ENCODE measurements at places on chromosomes 7 and 10.

GRCh38 chr10:78049851-78050250 is 16.2 kb downstream of the RPS24 start:
- no peak for DNase-seq

GRCh38 chr7:134618756-134619530 is 27.7 kb upstream of the BPGM start:
- no peak for DNase-seq

DNA sequence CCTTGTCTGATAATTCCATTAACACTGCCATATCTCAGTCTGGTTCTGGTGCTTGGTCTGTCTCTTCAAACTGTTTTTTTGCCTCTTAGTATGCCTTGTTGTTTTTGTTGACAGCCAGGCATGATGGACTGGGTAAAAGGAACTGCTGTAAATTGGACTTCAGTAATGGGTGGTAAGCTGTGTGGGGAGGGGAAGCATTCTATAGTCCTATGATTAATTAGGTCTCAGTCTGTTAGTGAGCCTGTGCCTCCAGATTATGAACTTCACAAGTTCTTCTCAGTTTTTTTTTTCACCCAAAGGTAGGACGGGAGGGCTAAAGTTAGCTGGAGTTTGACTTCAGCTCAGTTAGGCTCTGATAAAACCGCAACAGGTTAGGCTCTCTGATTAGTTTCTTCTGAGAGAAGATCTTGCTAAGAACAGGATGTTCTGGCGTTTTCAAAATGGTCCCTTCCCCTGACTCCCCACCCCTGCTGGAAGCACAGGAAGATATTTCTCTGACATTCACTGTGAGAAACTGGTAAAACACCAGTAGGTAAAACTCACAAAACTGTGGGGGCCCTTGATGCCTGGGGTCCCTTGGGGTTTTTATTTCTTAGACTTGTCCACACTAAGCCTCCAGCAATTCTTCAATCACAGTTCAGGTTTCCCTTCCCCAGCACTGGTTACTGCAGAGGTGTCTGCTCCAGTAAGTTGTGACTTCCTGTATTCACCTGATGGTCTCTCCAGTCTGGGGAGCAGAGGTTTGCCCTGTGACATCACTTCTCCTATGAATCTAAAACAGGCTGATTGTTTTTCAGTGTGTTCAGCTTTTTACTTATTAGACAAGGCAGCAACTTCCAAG is 43.3 kb upstream of the CCDC71L start:
- no peak for DNase-seq

GRCh38 chr7:100545360-100546128 is 6.5 kb downstream of the AGFG2 start:
- no peak for DNase-seq

Data from endothelial cell (in vitro differentiated cells).